ENCODE measurements at places on chromosomes 6 and 20.

- no peak for DNase-seq
These were observed 11.5 kb downstream of the ITPR3 start for GRCh38 chr6:33632558-33633039.

DNA sequence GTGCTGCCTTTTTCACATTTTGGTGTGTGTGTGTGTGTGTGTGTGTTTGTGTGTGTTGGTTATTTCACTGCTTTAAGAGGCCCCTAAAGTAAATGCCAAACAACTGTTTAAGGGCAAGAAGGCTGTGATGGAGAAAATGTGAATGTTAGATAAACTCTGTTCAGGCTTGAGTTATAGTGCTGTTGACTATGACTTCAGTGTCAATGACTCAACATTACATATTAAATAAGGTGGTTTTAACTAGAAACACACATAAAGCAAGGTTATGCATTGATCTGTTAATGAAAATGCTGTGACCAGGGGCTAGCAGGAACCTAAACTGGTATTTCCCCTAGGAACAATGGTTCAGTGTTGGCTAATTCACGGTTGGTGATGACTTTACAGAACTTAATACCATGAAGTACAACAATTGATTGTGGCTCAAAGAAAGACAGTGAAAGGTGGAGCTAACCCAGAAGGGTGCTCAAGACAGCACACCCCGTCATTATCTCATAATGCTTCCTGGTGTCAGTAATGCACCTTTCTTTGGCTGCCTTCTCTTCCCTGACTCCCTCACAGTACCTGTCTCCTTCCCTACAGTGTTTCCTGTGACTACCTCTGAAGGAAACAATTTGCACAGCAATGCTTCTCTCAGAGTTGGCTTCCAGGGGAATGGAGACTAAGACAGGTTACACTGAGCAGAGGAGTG, 116.1 kb downstream of the RIN2 start:
- DNase-seq: no peak

DNA sequence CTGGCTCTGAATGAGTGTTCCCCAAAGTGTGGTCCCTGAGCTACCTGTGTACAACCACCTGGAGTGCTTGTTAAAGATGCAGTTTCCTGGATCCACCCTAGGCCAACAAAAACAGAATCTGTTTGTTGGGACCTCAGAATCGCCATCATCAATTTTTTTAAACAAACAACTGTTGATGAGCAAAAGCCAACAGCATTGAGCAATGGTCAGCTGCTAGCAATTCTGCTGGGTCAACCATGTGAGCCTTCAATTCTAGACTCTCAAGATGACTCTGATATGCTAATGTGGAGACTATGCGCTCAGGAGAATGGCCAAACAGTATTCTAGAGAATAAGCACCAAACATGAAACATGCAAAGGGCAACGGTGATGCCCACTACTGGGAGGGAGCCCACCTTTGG, 64.4 kb upstream of the IYD start:
- DNase-seq: no peak

GRCh38 chr20:31390490-31390889, at the start of gene DEFB119:
Gene DEFB119, minus strand, starts transcription at chr20:31390590. Its CDS starts 107 bp downstream, at chr20:31390483.
- no peak for DNase-seq

DNA sequence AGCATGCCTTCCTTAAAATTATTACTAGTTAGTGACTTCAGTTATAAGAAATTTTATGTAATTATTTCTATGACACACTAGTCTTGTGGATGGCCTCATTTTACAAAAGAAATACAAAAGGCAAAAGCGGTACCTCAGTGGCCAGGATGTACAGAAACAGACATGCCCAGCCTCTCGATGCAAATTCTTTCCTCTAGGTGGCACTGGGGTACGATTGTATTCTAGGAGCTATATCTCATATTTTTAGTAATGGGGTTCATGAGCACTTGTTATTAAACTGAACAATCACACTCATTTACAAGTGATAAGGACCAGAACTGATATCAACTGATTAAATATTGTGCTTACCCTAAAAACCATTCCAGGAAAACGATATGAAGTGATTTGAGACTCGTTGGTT, 59.8 kb downstream of the SOD2 start:
- no peak for DNase-seq
